ENCODE measurements at places on chromosomes 4 and X.

DNA sequence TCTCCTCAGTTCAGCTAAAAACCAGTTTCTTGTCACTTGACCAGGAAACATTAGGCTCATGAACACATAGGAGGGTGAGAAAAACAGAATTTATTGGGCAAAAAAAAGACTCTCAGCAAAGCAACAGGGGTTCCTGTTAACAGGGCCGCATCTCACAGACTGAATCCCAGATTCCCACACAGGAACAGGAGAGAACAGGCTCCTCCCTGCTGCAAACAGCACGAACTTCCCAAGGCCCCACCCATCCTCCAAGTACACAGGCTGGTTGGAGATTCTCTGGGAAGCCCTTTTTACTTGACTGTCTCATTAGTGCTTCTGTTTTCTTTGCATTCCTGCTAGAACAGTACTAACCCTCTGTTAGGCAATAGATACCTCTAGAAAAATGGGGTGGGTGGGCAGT lies 52.4 kb upstream of the IL21 start:
- no peak for DNase-seq

DNA sequence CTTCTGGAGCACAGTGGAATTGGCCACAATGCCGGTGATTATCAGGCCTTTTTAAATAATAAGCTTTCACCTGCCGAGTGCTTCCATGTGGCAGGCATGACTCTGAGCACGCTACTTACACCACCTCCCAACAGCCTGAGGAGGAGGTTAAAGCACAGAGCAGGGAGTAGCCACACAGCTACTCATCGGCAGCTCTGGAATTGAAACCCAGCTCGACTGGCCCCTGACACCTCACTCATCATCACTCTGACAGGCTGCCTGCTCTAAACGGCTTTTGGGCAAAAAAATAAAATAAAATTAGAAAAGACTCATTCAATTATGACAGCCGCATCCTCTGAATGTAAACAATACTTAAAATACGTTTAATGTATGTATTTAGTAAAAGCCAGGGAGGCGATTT lies 326.4 kb upstream of the NOCT start:
- DNase-seq = no peak

DNA sequence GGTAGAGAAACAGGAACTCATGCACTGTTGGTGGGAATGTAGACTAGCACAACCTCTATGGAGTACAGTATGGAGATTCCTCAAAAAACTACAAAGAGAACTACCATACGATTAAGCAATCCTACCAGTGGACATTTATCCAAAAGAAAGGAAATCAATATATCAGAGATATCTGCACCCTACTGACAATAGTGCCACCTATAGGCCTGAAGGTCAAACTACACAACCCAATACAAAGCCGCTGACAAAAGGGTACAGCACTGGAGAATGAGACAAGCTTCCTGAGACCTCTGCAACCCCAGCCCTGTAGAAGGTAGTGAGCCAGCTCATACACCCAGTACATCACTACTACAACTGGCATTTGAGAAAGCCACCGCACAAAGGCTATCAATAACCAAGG lies 67.1 kb downstream of the CBR4 start:
- DNase-seq = no peak

- no peak for DNase-seq
Observed at GRCh38 chrX:9355739-9356138, 109.1 kb upstream of the TBL1X start.

GRCh38 chr4:57401586-57401985 lies 291.4 kb upstream of the IGFBP7 start:
- no peak for DNase-seq

DNA sequence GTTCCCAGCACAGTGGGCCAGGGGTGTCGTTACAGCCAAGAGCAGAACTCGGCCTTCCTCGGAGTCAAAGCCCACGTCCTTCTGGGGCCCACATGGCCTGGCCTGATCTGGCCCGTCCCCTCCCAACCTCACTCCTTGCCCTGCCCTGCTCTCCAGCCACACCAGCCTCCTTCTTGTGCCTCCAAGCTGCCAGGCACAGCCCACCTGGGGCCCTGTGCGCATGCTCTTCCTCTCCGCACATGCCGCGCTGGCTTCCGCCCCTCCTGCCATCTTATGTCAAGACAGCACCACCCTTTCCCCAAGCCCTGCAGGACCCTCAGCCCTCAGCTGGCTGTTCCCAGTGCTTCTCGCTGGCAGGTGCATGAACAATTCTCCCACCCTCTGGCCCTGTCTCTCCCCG lies 6.8 kb downstream of the HAUS7 start:
- no peak for DNase-seq
